ENCODE measurements at places on chromosomes 2 and 18.

GRCh38 chr2:121205321-121205942 lies 79.6 kb downstream of the TFCP2L1 start:
- peak; percentile 77 for DNase-seq
- no peaks in the 10 kb centered on the region for H3K27me3 ChIP-seq
- H3K27ac ChIP-seq, result no peak overlapping the region
- H3K4me3 ChIP-seq, result no peak overlapping the region

DNA sequence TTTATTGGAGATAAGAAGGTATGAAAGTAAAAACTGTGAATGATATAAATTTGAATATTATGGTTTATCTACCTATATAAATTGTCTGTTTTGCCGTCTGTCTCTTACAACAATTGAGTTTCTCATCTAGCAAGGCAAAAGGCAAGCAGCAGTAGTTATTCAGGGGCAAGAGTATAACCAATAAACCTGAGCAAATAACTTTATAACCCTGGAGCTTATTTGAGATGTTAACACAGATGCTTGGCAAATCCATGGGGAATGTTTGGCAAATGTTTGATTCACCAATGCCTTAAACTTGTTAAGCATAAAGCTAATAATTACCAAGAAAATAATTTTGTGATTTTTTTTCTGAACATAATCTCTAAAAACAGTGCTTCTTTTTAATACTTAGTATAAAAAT lies 9.9 kb upstream of the EPHA4 start:
- H3K27ac ChIP-seq, result no peak overlapping the region
- no peaks in the 10 kb centered on the region for H3K36me3 ChIP-seq
- DNase-seq, result no peak
- no peaks in the 10 kb centered on the region for H3K27me3 ChIP-seq
- H3K4me3 ChIP-seq, result no peak overlapping the region

DNA sequence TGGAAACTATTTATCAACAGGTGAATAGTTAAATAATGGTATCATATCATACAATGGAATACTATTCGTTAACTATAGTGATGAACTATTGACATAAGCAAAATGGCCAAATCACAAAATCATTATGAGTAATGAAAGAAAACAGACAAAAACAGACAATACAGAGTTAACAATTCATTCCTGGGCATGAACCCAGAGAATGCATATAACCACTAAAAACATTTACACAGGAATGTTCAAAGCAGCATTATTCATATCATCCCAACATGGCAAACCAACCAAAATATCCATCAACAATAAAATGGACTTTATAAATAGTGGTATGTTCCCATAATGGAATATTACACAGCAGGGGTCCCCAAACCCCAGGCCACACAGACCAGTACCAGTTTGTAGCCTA lies 131.2 kb upstream of the CYP1B1 start:
- DNase-seq, result no peak
- no peaks in the 10 kb centered on the region for H3K27me3 ChIP-seq
- H3K36me3 ChIP-seq, result no peaks in the 10 kb centered on the region

GRCh38 chr2:201622306-201622970 lies 20.9 kb downstream of the TMEM237 start:
- H3K4me3 ChIP-seq, result no peak overlapping the region
- no peaks in the 10 kb centered on the region for H3K27me3 ChIP-seq
- H3K27ac ChIP-seq, result peak overlapping the region; percentile 21
- peaks cover 46% of the 10 kb centered on the region for H3K36me3 ChIP-seq

DNA sequence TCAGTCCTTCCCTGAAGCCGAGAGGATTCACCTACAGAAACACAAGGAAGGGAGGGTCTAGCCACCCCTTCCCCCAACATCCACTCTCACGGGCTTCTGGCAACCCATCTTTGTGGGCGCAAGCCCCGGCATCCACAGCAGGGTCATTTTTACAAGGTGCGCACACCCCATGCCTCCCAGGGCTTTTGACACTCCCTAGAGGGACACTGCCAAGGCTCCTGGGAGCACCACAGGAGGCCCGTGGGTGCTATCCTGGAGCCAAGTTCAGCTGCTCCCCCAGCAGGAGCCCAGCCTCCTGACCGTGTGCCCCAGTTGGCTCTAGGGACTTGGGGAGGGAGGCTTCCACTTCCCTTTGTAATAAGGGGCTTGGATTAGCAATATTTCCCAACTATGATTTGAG lies 251.6 kb downstream of the TNS1 start:
- no peaks in the 10 kb centered on the region for H3K4me1 ChIP-seq
- no peak overlapping the region for H3K4me3 ChIP-seq
- no peak overlapping the region for H3K27ac ChIP-seq
- H3K36me3 ChIP-seq, result no peaks in the 10 kb centered on the region
- no peaks in the 10 kb centered on the region for H3K27me3 ChIP-seq
- no peak for DNase-seq
